ENCODE measurements at places on chromosomes 4 and X.

- H3K4me3 ChIP-seq, result no peak overlapping the region
- H3K36me3 ChIP-seq, result no peaks in the 10 kb centered on the region
- no peak overlapping the region for H3K27ac ChIP-seq
- no peaks in the 10 kb centered on the region for H3K4me1 ChIP-seq
- no peak for DNase-seq
Observed at GRCh38 chr4:168337550-168337940, 19.0 kb upstream of the DDX60 start.

- H3K36me3 ChIP-seq, result no peaks in the 10 kb centered on the region
- DNase-seq, result no peak
- H3K4me3 ChIP-seq, result no peak overlapping the region
- H3K4me1 ChIP-seq, result peaks cover 17% of the 10 kb centered on the region
Observed at GRCh38 chr4:25523405-25523804, 132.2 kb upstream of the SLC34A2 start.

DNA sequence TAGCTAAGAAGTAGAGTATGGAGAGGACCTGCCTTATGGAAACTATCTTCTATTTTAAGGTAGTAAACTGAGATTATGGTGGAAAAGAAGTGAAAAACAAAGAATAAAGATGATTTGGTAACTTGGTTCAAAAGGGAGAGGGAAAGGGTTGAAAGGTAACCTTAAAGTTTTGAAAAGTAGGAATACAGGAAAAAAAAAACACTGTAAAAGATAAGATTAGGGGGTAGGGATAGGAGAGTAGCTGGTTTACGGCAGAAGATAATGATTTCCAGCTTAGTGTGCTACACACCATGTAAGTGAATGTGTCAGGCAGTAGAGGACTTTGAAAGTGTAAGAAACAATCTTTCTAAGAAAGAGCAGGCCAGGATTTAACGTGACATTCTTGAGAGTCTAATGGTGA is 35.3 kb downstream of the FAM13A start:
- DNase-seq, result no peak
- H3K4me3 ChIP-seq, result no peak overlapping the region
- peaks cover 10% of the 10 kb centered on the region for H3K36me3 ChIP-seq
- H3K27me3 ChIP-seq, result no peaks in the 10 kb centered on the region
- H3K27ac ChIP-seq, result no peak overlapping the region
- no peaks in the 10 kb centered on the region for H3K4me1 ChIP-seq

GRCh38 chr4:68316193-68316969 is 33.5 kb downstream of the YTHDC1 start:
- DNase-seq, result no peak
- no peaks in the 10 kb centered on the region for H3K27me3 ChIP-seq
- no peak overlapping the region for H3K27ac ChIP-seq

GRCh38 chr4:88880501-88881226 is 176.3 kb downstream of the FAM13A start:
- DNase-seq, result no peak
- no peaks in the 10 kb centered on the region for H3K4me1 ChIP-seq
- H3K27me3 ChIP-seq, result no peaks in the 10 kb centered on the region
- no peak overlapping the region for H3K27ac ChIP-seq
- no peak overlapping the region for H3K4me3 ChIP-seq

- no peak overlapping the region for H3K27ac ChIP-seq
- no peak for DNase-seq
- no peaks in the 10 kb centered on the region for H3K36me3 ChIP-seq
- no peaks in the 10 kb centered on the region for H3K27me3 ChIP-seq
Observed at GRCh38 chr4:129453524-129454200, 357.7 kb downstream of the C4orf33 start.

- H3K4me3 ChIP-seq, result no peak overlapping the region
- H3K27ac ChIP-seq, result no peak overlapping the region
- no peaks in the 10 kb centered on the region for H3K27me3 ChIP-seq
- peak; percentile 27 for DNase-seq
- H3K36me3 ChIP-seq, result no peaks in the 10 kb centered on the region
- H3K4me1 ChIP-seq, result peaks cover 19% of the 10 kb centered on the region
Observed at GRCh38 chrX:20361890-20362262, 95.2 kb upstream of the RPS6KA3 start.

- H3K36me3 ChIP-seq, result no peaks in the 10 kb centered on the region
- no peak for DNase-seq
- no peak overlapping the region for H3K27ac ChIP-seq
- H3K4me3 ChIP-seq, result no peak overlapping the region
Observed at GRCh38 chr4:140611854-140612253, 43.1 kb upstream of the UCP1 start.

DNA sequence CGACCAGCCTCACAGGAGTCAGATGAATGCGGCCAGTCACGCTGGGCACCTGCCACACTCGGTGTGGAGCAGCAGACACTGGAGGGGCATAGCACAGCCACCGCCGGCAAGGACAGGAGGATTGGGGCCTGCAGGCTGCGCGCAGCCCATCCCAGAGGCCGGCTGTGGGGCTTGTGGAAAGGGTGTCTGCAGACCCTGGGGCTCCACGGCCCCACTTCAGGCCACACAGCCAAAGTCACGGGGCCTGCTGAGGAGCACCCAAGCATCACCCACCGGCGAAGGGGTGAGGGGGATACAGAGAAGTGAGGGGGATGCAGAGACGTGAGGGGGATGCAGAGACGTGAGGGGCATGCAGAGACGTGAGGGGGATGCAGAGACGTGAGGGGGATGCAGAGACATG is 70.1 kb downstream of the FAM53A start:
- no peak overlapping the region for H3K4me3 ChIP-seq
- H3K27me3 ChIP-seq, result no peaks in the 10 kb centered on the region
- H3K4me1 ChIP-seq, result no peaks in the 10 kb centered on the region
- no peak for DNase-seq
- no peak overlapping the region for H3K27ac ChIP-seq

GRCh38 chrX:118062048-118062789 is 54.4 kb downstream of the KLHL13 start:
- no peak overlapping the region for H3K27ac ChIP-seq
- no peaks in the 10 kb centered on the region for H3K4me1 ChIP-seq
- no peak for DNase-seq

GRCh38 chrX:130114141-130114588 is 3.9 kb upstream of the ELF4 start:
- no peak overlapping the region for H3K4me3 ChIP-seq
- H3K27me3 ChIP-seq, result peaks cover 53% of the 10 kb centered on the region
- no peaks in the 10 kb centered on the region for H3K36me3 ChIP-seq
- no peak overlapping the region for H3K27ac ChIP-seq
- no peak for DNase-seq

DNA sequence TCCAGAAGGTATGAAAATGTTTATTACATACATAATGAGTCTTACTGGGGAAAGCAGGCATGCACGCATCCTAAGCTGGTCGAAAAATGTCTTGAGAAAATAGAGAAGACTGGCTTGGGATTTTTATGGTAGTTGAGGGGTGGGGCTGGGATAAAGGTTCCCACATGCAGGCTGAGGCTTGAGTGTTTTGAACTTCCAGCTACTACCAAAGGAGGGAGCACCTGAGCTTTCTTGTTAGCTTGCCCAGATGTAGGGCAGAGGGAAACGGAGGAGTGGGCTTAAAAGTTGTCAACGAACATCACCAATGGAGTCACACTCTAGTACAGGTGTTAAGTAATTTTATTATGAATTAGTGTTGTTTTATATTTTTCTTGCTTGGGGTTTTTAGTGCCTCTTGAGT is 39.6 kb upstream of the SRPX start:
- H3K4me3 ChIP-seq, result no peak overlapping the region
- no peaks in the 10 kb centered on the region for H3K36me3 ChIP-seq
- H3K27ac ChIP-seq, result no peak overlapping the region

GRCh38 chr4:107194005-107194404 is 157.9 kb upstream of the DKK2 start:
- H3K4me3 ChIP-seq, result no peak overlapping the region
- no peak for DNase-seq
- no peaks in the 10 kb centered on the region for H3K36me3 ChIP-seq
- H3K27ac ChIP-seq, result no peak overlapping the region
- H3K27me3 ChIP-seq, result no peaks in the 10 kb centered on the region

DNA sequence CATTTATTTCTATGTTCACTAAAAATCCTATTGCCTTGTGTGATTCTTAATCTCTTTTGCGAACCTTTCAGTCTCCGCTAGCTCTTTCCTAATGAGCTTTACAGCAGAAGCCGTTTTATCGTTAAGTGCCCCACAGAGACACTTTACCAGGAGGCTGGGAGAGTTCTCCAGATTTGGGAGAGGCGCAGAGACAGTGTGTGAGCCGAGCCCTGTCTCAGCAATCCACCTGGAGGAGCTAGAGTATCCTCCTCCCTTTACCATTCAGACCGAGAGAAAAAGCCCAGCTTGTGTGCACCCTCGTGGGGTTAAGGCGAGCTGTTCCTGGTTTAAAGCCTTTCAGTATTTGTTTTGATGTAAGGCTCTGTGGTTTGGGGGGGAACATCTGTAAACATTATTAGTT is 54.9 kb upstream of the MTM1 start:
- no peaks in the 10 kb centered on the region for H3K27me3 ChIP-seq
- peak; percentile 28 for DNase-seq

DNA sequence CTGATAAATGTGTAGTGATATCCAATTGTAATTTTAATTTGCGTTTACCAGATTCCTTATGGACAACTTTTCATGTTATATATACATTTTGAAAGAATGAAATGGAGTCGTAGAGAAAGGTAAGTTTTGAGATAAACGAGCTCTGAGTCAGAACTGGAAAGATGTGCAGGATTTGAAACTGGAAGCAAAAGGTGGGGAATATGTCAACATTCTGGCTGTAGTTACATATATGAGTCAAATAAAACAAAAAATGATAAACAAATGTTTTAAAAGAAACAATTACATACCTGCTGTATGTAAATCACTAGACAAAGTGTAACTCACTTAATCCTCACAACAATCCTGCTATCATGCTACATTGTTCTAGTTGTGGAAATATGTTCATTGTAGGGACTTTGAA is 84.0 kb downstream of the LPAR4 start:
- H3K4me1 ChIP-seq, result no peaks in the 10 kb centered on the region
- H3K4me3 ChIP-seq, result no peak overlapping the region
- DNase-seq, result no peak
- H3K36me3 ChIP-seq, result no peaks in the 10 kb centered on the region

- H3K4me3 ChIP-seq, result no peak overlapping the region
- H3K27me3 ChIP-seq, result no peaks in the 10 kb centered on the region
- H3K36me3 ChIP-seq, result no peaks in the 10 kb centered on the region
- H3K27ac ChIP-seq, result no peak overlapping the region
- H3K4me1 ChIP-seq, result no peaks in the 10 kb centered on the region
- no peak for DNase-seq
Observed at GRCh38 chr4:32840461-32841189, 2120.5 kb downstream of the PCDH7 start.

DNA sequence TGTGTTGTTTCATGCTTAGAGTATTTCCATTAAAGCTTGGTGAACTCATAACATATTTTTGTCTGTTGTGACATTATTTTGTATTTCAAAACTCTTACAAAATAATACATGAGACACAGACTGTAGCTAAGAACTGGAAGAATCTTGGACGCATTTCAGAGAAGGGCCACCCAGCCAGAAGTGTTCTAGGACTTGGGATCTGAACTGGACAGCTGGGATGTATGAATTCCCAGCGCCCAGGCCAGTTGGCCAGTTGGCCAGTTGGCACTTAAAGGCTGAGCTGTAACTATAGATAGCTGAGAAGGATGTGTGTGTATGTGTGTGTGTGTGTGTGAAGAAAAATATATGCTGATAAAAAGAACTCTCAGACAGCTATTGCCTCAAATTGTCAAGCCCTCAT is 193.4 kb upstream of the GPR101 start:
- no peaks in the 10 kb centered on the region for H3K36me3 ChIP-seq
- no peaks in the 10 kb centered on the region for H3K27me3 ChIP-seq
- H3K4me3 ChIP-seq, result no peak overlapping the region
- DNase-seq, result no peak
- no peak overlapping the region for H3K27ac ChIP-seq

GRCh38 chr4:9901257-9901656 is 119.8 kb downstream of the DRD5 start:
- H3K27ac ChIP-seq, result no peak overlapping the region
- H3K4me1 ChIP-seq, result peaks cover 13% of the 10 kb centered on the region
- H3K27me3 ChIP-seq, result no peaks in the 10 kb centered on the region
- no peak overlapping the region for H3K4me3 ChIP-seq

DNA sequence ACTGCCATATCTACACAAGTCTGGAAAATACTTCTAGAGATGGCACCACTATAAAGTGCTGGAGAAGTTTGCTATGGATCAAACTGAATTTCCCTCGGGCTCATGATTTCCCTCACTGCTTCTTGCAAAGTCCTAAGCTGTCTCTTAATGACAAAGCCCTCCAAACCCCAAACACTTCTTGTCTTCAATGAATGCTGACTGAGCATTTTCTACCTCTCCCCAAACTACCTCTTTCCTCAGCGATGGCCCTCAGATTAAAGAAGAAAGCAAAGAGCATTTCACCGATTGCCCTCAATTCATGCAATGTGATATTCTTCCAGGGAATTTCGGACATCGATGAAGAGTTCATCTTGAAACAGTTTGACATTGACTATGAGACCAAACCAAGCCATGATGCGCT is 19.7 kb downstream of the FAM47E start:
- no peak overlapping the region for H3K4me3 ChIP-seq
- no peaks in the 10 kb centered on the region for H3K4me1 ChIP-seq
- H3K36me3 ChIP-seq, result no peaks in the 10 kb centered on the region
- H3K27ac ChIP-seq, result no peak overlapping the region
- DNase-seq, result no peak

- H3K27ac ChIP-seq, result no peak overlapping the region
- H3K4me1 ChIP-seq, result peaks cover 5% of the 10 kb centered on the region
- H3K27me3 ChIP-seq, result peaks cover 6% of the 10 kb centered on the region
- no peak overlapping the region for H3K4me3 ChIP-seq
- DNase-seq, result no peak
Observed at GRCh38 chrX:40019541-40019940, 78.2 kb downstream of the BCOR start.

GRCh38 chr4:149465955-149466354 is 349.7 kb downstream of the IQCM start:
- H3K36me3 ChIP-seq, result no peaks in the 10 kb centered on the region
- no peak for DNase-seq
- no peaks in the 10 kb centered on the region for H3K27me3 ChIP-seq
- no peak overlapping the region for H3K27ac ChIP-seq
- no peak overlapping the region for H3K4me3 ChIP-seq

- no peaks in the 10 kb centered on the region for H3K4me1 ChIP-seq
- H3K4me3 ChIP-seq, result no peak overlapping the region
- no peak overlapping the region for H3K27ac ChIP-seq
- H3K27me3 ChIP-seq, result no peaks in the 10 kb centered on the region
- no peaks in the 10 kb centered on the region for H3K36me3 ChIP-seq
Observed at GRCh38 chr4:130393642-130394041, 1297.7 kb downstream of the C4orf33 start.

DNA sequence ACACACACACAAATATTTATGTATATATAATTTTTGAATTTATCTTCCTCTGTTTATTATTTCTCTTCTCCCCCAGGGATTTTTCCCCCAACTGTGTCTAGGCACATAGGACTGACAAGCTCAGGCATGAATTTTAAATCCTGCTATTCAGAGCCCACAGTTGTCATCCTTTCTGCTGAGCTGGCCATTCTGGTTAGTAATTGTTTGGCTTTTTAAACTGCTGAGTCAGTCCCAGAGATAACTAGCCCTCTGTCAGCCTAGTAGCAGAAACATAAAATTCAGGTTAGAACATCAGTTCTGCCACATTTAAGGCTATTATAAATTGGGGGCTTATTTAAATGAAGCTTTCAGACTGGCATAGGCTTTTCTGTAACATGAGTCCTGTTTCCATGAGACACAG is 151.7 kb upstream of the MAOA start:
- H3K4me1 ChIP-seq, result peaks cover 33% of the 10 kb centered on the region
- no peaks in the 10 kb centered on the region for H3K27me3 ChIP-seq
- DNase-seq, result no peak
- H3K36me3 ChIP-seq, result no peaks in the 10 kb centered on the region

GRCh38 chrX:29617276-29617675 is 598.1 kb upstream of the MAGEB2 start:
- no peak overlapping the region for H3K27ac ChIP-seq
- no peaks in the 10 kb centered on the region for H3K27me3 ChIP-seq
- no peak for DNase-seq
- H3K4me3 ChIP-seq, result no peak overlapping the region
- H3K36me3 ChIP-seq, result no peaks in the 10 kb centered on the region
